Upper lobe of right lung (tissue), 1 donor: ENCODE measurements at places on chromosomes 11 and 22.

GRCh38 chr22:38398609-38399461, 56.2 kb downstream of the KCNJ4 start:
- DNase-seq, result peak; percentile 92
- peak overlapping the region; percentile 92 for H3K27ac ChIP-seq
- peak overlapping the region; percentile 70 for H3K4me3 ChIP-seq
- no peaks in the 10 kb centered on the region for H3K36me3 ChIP-seq
- no peaks in the 10 kb centered on the region for H3K27me3 ChIP-seq

GRCh38 chr11:86641537-86642261, 30.7 kb downstream of the ME3 start:
- H3K36me3 ChIP-seq, result no peaks in the 10 kb centered on the region
- no peaks in the 10 kb centered on the region for H3K27me3 ChIP-seq
- H3K27ac ChIP-seq, result no peak overlapping the region
- DNase-seq, result no peak
- H3K4me1 ChIP-seq, result peaks cover 5% of the 10 kb centered on the region

DNA sequence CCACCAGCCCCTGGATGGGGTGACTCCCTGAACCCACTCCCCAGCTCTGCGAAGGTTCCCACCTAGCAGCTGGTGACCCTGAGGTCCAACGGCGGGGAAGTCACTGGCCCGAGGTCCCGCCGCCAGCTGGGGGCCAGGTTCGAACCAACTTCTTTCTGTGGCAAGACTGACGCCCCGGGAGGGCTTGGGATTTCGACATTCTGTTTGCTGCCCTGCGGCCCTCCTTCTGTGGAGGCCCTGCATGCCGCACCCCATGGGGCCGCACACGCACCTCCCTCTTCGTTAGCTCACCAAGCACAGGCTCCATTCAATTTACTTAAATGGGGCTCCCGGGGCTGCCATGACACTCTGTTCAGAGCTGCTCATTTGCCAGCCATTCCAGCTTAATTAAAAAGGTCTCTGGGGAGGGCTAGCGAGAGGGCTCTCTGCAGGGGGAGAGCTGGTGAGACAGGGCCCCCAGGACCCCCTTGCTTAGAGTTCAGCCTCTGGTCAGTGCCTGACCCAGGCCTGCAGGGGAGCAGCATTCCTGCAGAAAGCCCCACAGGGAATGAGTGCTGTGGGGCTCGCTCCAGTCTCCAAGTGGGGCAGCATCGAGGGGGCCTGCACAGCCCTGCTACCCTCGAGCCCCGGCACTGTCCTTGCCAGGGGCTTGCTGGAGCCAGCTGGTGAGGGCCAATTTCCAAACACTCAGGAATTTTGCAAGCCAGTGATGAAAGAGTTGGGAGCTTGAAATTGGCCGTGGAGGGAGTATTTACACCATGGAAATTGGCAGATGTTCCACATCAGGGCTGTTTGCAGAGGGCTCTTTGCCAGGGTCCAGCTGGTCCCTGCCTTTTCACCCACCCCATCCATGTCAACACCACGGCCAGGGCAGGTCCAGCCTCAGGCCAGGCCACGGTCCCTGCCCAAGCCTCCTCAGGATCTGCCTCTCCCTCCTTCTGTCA, 80.8 kb downstream of the CACNA1I start:
- H3K4me3 ChIP-seq, result no peak overlapping the region
- H3K27ac ChIP-seq, result no peak overlapping the region
- H3K36me3 ChIP-seq, result no peaks in the 10 kb centered on the region
- no peaks in the 10 kb centered on the region for H3K4me1 ChIP-seq

- DNase-seq, result no peak
- no peaks in the 10 kb centered on the region for H3K36me3 ChIP-seq
- H3K27ac ChIP-seq, result no peak overlapping the region
- H3K4me3 ChIP-seq, result no peak overlapping the region
- H3K27me3 ChIP-seq, result no peaks in the 10 kb centered on the region
- H3K4me1 ChIP-seq, result peaks cover 5% of the 10 kb centered on the region
Measured at GRCh38 chr22:28148816-28149465, 229.9 kb upstream of the PITPNB start.

DNA sequence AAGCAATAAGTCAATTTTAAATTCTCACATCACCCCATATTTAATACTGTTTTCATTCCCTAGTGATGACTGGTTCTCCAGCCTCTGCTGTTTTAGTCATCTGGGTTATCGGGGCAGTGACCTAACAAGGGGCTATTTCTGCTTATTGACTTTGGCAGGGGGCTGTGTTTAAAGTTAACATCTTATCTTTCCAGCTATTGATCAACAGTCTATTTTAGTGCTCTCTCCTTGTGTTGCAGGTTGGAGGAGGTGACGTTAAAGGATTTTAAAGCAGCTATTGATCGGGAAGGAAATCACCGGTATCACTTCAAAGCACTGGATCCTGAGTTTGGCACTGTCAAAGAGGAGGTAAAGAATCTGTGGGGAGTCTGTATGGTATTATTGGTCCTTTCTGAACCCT, 7.7 kb upstream of the DLAT start:
- DNase-seq, result no peak
- H3K36me3 ChIP-seq, result peaks cover 24% of the 10 kb centered on the region
- no peak overlapping the region for H3K27ac ChIP-seq
- no peak overlapping the region for H3K4me3 ChIP-seq

GRCh38 chr11:94271885-94272372, 32.5 kb upstream of the IZUMO1R start:
- H3K27ac ChIP-seq, result no peak overlapping the region
- H3K4me3 ChIP-seq, result no peak overlapping the region
- H3K36me3 ChIP-seq, result no peaks in the 10 kb centered on the region
- no peaks in the 10 kb centered on the region for H3K4me1 ChIP-seq

- no peaks in the 10 kb centered on the region for H3K4me1 ChIP-seq
- H3K27me3 ChIP-seq, result no peaks in the 10 kb centered on the region
- no peak overlapping the region for H3K27ac ChIP-seq
- no peak for DNase-seq
- no peaks in the 10 kb centered on the region for H3K36me3 ChIP-seq
- H3K4me3 ChIP-seq, result no peak overlapping the region
Measured at GRCh38 chr11:95625164-95625900, 164.2 kb downstream of the FAM76B start.

DNA sequence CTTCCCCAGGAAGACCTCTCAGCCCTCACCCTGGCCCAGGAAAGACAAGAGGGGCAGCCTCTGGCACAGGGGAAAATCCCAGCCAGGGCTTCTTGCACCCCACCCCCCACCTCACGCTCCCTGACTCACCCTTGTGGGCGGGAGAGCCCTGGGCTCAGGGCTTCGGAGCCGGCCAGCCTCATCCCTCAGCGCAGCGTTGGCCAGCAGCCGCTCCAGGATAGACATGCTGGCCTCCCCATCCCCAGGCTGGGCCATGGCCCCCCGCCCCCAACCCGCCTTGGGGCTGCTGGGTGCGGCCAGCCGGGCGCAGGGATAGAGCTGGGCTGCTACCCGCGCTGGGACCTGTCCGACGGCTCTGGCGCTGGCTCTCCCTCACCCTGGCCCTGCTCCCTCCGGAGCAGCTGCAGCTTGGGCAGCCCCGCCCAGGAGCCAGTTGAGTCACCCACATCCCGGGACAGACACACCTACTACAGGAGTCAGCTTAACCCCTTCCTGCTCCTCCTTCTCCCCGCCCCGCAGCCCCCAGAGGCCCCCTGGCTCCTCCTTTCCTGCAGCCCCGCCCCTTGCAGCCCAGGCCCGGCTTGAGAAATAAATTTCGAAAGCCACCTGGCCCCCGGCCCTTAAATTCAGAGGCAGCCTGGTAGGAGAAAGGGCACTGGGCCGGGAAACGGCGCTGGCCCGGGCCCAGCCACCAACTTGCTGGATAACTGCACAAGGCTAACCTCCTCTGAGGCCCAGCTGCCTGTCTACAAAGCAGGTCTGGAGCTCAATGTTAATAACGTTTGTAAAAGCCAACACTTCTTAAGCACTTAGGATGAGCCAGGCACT, 13.4 kb downstream of the TNKS1BP1 start:
- DNase-seq, result peak; percentile 95
- peaks cover 62% of the 10 kb centered on the region for H3K36me3 ChIP-seq
- H3K4me3 ChIP-seq, result peak overlapping the region; percentile 51
- H3K4me1 ChIP-seq, result peaks cover 74% of the 10 kb centered on the region
- H3K27me3 ChIP-seq, result no peaks in the 10 kb centered on the region

DNA sequence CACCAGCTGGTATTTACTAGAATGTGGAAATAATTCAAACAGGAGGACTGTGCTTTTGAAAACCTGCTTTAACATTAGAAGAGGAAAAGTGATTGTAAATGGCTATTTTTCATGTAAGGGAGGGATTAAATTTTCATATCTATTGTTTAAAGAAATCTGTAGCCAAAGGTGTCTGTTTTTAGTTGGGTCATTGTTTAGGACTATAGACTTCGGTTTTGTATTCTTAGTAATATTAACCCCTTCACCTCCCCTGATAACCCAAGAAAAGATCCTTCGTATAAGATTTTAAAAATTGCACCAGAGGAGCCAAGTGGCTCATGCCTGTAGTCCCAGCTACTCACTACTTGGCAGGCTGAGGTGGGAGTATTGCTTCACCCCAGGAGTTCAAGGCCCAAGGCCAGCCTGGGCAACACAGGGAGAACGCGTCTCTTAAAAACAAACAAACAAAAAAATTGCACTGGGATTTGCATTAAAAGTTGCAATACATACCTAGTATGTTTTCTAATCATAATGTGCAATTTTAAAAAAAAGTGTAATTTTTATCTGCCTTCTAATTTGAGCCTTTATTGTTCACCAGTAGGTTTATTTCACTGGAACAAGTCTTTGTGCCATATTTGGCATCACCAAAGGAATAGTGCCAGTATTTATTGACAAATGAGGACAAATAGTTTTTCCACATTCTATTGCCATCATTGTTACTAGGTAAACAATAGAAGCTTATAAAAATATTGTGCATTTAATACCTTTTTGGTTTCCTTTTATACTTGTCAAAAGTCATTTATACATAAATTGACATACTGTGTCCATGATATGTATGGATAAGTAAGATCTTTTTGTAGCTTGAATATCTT, 34.3 kb downstream of the MTMR3 start:
- peaks cover 53% of the 10 kb centered on the region for H3K4me1 ChIP-seq
- no peak overlapping the region for H3K27ac ChIP-seq
- no peaks in the 10 kb centered on the region for H3K27me3 ChIP-seq
- H3K4me3 ChIP-seq, result no peak overlapping the region

DNA sequence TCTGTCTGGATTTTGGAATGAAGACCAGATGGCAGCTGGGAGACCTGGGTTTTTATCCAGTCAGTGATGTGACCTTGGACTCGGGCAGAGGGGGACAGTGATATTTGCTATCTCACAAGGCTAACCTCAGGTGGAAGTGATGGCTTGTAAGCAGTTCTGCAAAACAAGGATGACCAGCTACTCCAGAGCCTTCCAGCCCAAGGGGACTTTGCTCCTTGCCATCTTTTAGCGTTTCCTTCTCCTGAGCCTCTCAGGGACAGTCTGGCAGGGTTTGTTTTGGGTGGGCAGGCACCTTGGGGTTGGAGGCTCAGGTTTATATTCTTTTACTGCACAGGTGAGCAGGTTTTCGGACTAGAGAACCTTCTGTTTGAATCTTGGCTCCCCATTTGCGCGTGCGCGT, 9.5 kb upstream of the OSBP2 start:
- no peaks in the 10 kb centered on the region for H3K27me3 ChIP-seq
- H3K27ac ChIP-seq, result no peak overlapping the region
- DNase-seq, result no peak
- H3K36me3 ChIP-seq, result no peaks in the 10 kb centered on the region

DNA sequence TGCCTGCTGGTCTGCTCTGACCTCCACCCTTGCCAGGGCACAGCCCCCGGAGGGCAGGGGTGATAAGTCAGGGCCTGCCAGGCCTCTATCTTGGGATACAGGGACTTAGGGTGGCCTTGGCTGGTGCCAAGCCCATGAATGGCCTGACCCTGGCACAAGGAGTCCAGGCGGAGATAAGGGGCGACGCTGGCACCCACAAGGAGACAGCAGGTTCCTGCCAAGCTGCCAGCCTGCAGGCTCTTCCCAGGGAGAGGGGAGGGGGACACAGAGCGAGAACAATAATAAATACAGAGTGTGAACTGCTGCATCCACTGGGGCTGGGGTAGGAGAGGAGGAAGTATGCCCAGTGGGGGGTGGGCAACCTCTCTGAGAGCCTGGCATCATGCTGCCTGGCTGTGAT, 978 bp downstream of the CSDC2 start:
- DNase-seq, result no peak
- H3K4me3 ChIP-seq, result peak overlapping the region; percentile 39
- peaks cover 19% of the 10 kb centered on the region for H3K4me1 ChIP-seq
- H3K27me3 ChIP-seq, result no peaks in the 10 kb centered on the region

DNA sequence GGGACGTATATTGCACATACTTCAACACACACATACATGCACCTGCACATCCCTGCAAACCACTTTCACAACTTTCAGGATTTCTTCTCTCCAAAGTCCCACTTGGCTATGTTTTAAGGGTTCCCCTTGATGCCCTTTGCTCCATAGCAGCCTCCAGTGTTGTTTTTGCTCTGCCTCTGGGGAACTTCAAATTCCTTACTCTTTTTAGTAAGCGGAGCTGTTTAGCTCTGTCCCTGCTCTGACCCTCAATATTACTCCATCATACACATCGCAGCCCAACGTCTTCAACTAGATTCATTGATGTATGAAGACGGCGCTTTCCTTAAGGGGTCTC, 18.3 kb downstream of the PRR5L start:
- H3K4me1 ChIP-seq, result no peaks in the 10 kb centered on the region
- no peak for DNase-seq
- no peaks in the 10 kb centered on the region for H3K36me3 ChIP-seq
- H3K27me3 ChIP-seq, result no peaks in the 10 kb centered on the region
- H3K27ac ChIP-seq, result no peak overlapping the region
- no peak overlapping the region for H3K4me3 ChIP-seq

DNA sequence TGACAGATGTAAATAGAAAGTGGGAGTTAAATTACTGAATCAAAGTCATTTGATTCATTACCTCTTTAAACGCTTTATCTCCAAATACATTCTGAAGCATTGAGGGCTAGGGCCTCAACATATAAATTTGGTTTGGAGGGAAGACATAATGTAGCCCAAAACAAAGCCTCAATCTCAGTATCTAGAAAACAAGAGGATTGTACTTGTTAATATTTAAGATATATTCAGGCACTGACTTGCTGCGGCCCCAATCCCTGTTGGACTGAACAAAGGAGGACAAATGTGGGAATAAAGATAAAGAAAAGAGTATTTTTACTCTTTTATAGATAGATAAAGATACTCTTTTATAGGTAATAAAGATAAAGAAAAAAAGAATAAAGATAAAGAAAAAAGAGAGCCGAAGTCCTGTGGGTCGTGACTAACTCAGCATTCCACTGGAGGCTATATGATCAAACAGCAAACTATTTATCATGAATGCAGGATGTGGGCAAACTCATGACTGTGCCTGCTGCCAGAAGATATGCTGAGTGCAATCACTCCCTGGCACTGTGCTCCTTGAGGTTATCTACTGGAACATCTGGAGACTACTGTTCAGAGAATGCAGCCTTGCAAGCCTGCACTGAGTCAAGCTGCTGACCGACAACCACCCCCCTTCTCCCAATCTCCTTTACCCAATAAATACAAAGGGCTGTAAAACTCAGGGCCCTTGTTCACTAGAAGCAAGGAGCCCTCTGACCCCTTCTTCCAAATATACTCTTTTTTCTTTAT, 6.9 kb downstream of the OR10V1 start:
- no peak overlapping the region for H3K27ac ChIP-seq
- H3K27me3 ChIP-seq, result no peaks in the 10 kb centered on the region
- no peaks in the 10 kb centered on the region for H3K4me1 ChIP-seq
- H3K4me3 ChIP-seq, result no peak overlapping the region
- H3K36me3 ChIP-seq, result no peaks in the 10 kb centered on the region

- H3K27ac ChIP-seq, result no peak overlapping the region
- no peak for DNase-seq
- no peaks in the 10 kb centered on the region for H3K4me1 ChIP-seq
- H3K4me3 ChIP-seq, result no peak overlapping the region
- H3K36me3 ChIP-seq, result peaks cover 60% of the 10 kb centered on the region
Measured at GRCh38 chr11:134202661-134203060, 21.1 kb downstream of the NCAPD3 start.

GRCh38 chr11:44017443-44018126, 30.2 kb upstream of the ACCSL start:
- no peaks in the 10 kb centered on the region for H3K27me3 ChIP-seq
- H3K27ac ChIP-seq, result no peak overlapping the region
- no peak overlapping the region for H3K4me3 ChIP-seq
- DNase-seq, result no peak
- no peaks in the 10 kb centered on the region for H3K36me3 ChIP-seq
